GM23248 (cell line): ENCODE measurements at places on chromosomes 12 and 14. TPM values are rescaled to one million over a fixed set of nuclear protein-coding genes. Genes with fewer than 3 reads are reported as not detected.

Gene IGF1
- polyA plus RNA-seq = 2.1 and 2.3 TPM in 2 replicates

Gene SYT1
- 1.7 and 2.3 TPM in 2 replicates for polyA plus RNA-seq

Gene SERPINA9
- polyA plus RNA-seq = 0.14 and 0.31 TPM in 2 replicates

Gene NPC2
- polyA plus RNA-seq = 95.2 and 103 TPM in 2 replicates

Gene CD27
- 0.28 and 0.32 TPM in 2 replicates for polyA plus RNA-seq

Gene GALNT6
- polyA plus RNA-seq = 3.9 and 4.3 TPM in 2 replicates

Gene BMP4
- polyA plus RNA-seq = not detected in 2 replicates

Gene LRP10
- 159 and 161 TPM in 2 replicates for polyA plus RNA-seq

Gene RAB21
- polyA plus RNA-seq = 38.8 and 42.8 TPM in 2 replicates

Gene ADAMTS20
- not detected in 2 replicates for polyA plus RNA-seq

Gene GYS2
- 0.08 TPM in 1 of 2 replicates, not detected in the other for polyA plus RNA-seq

Gene TRIM9
- polyA plus RNA-seq = 0.25 TPM in 1 of 2 replicates, not detected in the other

Gene TAS2R7
- polyA plus RNA-seq = not detected in 2 replicates

Gene CDKN3
- 39.3 and 41.8 TPM in 2 replicates for polyA plus RNA-seq

Gene ACOT2
- polyA plus RNA-seq = 56.0 and 56.9 TPM in 2 replicates

Gene TRHDE
- 1.4 and 1.5 TPM in 2 replicates for polyA plus RNA-seq

Gene CLEC4D
- polyA plus RNA-seq = not detected in 2 replicates

Gene TROAP
- polyA plus RNA-seq = 8.8 and 11.7 TPM in 2 replicates

Gene LRRIQ1
- polyA plus RNA-seq = 0.88 and 1.3 TPM in 2 replicates

Gene TMEM119
- 55.5 and 58.1 TPM in 2 replicates for polyA plus RNA-seq

Gene LRRC10
- polyA plus RNA-seq = not detected in 2 replicates

Gene GPRC5A
- 84.8 and 85.9 TPM in 2 replicates for polyA plus RNA-seq

Gene KITLG
- polyA plus RNA-seq = 33.8 and 34.8 TPM in 2 replicates

Gene CCDC184
- 2.0 and 2.2 TPM in 2 replicates for polyA plus RNA-seq

Gene TAS2R43
- polyA plus RNA-seq = not detected in 2 replicates

Gene FAR2
- polyA plus RNA-seq = 3.3 and 3.6 TPM in 2 replicates

Gene COCH
- 0.09 TPM in 1 of 2 replicates, not detected in the other for polyA plus RNA-seq

Gene CYP46A1
- polyA plus RNA-seq = 0.15 and 0.29 TPM in 2 replicates

Gene PDE3A
- 0.06 and 0.11 TPM in 2 replicates for polyA plus RNA-seq

Gene KRT2
- polyA plus RNA-seq = not detected in 2 replicates

Gene GLIPR1L2
- 2.1 and 2.3 TPM in 2 replicates for polyA plus RNA-seq

Gene PEX5
- 6.6 and 6.8 TPM in 2 replicates for polyA plus RNA-seq

Gene TAS2R13
- not detected in 2 replicates for polyA plus RNA-seq
